ENCODE measurements at places on chromosomes 6 and 20. TPM values are rescaled to one million over a fixed set of nuclear protein-coding genes. Genes with fewer than 3 reads are reported as not detected.

Gene SRSF12
- total RNA-seq = 0.53 TPM

Gene SLC17A3
- not detected for total RNA-seq

Gene FAM83C
- total RNA-seq = not detected

Gene RNF182
- total RNA-seq = not detected

Gene PNLDC1
- not detected for total RNA-seq

Gene FARS2
- total RNA-seq = 15.7 TPM

Gene CPXM1
- total RNA-seq = 0.24 TPM

Gene TNFRSF21
- 67.7 TPM for total RNA-seq

Gene TRIM40
- 30.7 TPM for total RNA-seq

- no peak for DNase-seq
These were observed 5.3 kb upstream of the GUCA1B start for GRCh38 chr6:42200035-42200434.

DNA sequence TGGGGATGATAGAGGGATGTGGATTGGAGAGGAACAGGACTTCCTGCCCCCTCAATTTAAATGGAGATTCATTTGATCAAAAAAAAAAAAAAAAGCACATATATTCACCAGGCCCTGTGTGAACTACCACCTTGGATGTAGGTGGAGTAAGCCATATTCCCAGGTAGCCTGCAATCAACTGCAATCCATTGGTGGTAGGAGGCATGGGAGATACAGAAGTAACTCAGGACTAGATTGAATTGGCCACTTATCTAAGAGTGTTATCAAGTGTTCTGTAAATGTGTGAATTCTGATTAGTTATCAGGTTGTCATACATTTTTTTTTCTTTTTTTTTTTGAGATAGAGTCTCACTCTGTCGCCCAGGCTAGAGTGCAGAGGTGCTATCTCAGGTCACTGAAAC is 124.1 kb upstream of the ESR1 start:
- DNase-seq = no peak

DNA sequence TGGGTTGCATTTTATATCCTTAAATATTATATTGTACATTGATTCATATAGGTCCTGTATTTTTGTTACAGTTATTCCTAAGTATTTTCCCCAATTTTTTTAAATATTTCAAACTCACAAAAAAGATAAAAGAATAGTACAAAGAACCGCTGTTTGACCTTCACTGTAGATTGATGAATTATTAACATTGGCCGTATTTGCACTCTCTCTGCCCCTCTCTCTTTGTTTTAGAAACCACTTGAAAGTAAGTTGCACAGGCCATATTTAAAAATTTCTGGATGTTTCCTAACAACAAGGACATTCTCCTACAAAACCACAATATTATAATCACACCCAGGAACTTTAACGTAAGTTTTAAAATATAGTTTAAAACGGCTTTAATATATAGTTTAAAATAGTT is 72.0 kb upstream of the DUSP22 start:
- no peak for DNase-seq

- DNase-seq = peak; percentile 44
These were observed 468.0 kb downstream of the PREX1 start for GRCh38 chr20:48359692-48360341.

DNA sequence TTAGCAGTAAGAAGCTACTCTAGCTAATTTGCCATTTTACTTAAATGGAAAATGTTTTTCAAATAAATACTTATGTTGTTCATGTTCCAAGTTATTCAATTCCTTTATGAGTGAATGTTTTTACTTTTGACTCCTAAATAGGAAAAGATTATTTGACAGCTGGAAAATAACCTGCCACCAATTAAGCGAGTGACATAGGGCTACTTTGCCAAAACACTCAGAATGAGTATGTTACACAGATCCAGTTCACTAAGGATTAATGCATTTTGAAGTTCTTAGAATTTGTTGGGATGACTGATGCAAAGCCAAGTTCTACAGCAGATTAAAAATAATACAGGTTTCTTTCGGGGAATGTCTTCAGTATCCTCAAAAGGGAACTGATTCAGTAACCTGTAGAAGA is 144.4 kb downstream of the ADGRG6 start:
- DNase-seq = no peak

DNA sequence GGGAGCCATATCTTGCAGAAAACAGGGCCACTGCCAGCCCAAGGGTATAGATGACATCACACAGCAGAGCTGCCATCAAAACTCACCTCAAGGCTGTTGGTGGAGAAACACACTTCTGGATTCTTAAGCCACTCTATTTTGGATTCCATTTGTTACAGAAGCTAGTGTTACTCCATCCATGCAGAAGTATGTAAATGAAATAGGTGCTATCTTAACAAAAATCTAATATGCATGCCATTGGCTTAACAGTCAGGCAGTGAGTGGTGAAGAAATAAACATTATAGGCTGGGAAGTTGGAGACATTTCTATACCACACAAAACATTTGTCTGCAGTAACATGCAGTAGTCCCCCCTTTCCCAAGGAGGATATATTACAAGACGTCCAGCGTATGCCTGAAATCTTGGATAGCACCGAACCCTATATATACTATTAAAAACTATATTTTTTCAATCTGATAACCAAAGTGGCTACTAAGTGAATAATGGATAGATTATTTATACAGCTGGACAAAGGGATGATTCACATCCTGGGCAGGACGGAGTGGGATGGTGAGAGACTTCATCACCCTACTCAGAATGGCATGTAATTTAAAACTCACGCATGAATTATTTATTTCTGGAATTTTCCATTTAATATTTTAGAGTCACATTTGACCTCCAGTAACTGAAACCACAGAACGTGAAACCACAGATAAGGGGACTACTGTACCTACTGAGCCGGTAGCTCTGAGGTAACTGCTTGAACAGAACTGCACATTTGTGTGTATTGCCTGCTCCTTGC is 160.0 kb upstream of the PLN start:
- DNase-seq = no peak

GRCh38 chr6:167130008-167130677 is 7.2 kb downstream of the CCR6 start:
- DNase-seq = no peak

DNA sequence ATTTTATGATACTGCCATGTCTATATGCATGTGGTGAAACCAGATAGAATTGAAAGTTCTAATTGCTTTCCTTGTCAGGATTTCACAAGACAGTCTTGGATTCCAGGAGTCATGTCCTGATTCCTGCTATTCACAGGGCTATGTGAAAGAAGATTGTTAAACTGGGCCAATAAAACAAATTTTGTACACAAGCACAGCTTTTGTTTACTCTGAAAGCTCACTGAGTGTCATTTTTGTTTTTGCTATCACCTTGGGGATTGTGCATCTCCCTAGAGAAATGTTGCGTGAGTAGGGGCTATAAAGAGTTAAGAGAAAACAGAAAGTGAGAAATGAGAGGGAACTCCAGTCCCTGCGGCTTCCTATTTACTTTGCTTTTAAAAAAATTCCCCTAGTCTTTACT is 627.5 kb downstream of the PKHD1 start:
- DNase-seq = no peak

DNA sequence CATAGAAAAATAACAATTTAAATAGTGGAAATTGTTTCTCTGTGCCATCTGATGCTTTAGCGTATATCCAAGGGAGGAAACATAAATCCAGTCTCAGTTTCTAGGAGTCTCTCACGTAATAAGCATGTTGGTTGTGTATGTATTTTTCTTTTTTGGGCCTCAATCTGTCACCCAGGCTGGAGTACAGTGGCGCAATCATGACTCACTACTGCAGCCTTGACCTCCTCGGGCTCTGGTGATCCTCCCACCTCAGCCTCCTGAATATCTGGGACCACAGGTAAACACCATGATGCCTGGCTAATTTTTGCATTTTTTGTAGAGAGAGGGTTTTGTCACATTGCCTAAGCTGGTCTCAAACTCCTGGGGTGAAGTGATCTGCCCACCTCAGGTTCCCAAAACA is 78.6 kb upstream of the PLN start:
- DNase-seq = no peak

DNA sequence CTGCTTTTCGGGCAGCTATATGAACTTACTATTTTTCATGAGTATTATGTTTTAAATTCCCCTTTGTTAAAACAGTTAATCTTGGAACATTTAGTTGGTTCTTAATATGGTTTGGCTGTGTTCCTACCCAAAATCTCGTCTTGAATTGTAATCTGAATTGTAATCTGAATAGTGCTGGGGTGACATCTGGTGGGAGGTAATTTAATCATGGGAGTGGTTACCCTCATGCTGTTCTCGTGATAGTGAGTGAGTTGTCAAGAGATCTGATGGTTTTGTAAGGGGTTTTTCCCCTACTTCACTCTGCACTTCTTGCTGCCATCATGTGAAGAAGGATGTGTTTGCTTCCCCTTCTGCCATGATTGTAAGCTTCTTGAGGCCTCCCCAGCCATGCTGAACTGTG is 305.4 kb upstream of the MAP3K7 start:
- no peak for DNase-seq

GRCh38 chr20:50456452-50457324 is 53.5 kb upstream of the PTPN1 start:
- DNase-seq = no peak

DNA sequence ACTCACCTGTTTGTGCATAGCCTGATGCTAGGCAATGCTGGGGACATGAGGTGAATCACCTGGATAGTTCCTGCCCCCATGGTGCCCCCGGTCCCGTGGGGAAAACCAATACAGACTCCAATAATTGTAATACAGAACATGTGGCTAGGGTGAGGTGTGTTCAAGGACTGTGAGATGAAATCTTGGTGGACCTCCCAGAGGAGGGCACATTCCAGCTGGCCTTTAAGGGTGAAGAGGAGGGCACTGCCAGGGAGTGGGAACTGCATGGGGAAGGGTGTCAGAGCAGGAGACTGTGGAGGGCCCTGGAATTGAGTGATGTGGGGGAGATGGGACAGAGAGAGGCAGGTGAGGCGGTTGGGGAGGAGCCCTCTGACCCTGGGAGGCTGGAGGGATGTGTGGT is 2.5 kb downstream of the COX4I2 start:
- no peak for DNase-seq

DNA sequence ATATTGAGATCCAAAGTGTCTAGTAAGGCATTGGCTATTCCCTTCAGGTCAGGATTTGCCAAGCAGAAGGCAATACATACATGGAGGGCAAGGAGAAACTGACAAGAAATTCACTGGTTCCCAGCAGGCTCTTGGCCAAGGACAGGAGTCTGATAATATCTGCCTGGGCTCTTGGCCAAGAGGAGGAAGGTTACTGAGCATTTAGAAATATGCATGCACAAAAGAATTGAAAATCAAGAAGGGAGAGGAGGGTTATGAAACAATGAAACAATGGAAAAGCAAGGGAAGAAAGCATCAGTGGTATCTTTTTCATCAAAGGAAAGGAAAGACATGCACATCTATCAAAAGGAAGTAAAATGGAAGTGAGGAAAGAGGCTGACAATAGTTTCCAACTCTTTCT is 42.4 kb downstream of the ARHGAP18 start:
- no peak for DNase-seq

- no peak for DNase-seq
These were observed 904.3 kb downstream of the PHF3 start for GRCh38 chr6:64539917-64540316.

- DNase-seq = no peak
These were observed 2.1 kb downstream of the CUTA start for GRCh38 chr6:33415831-33416230.

GRCh38 chr6:139753198-139753861 is 378.9 kb upstream of the CITED2 start:
- no peak for DNase-seq

DNA sequence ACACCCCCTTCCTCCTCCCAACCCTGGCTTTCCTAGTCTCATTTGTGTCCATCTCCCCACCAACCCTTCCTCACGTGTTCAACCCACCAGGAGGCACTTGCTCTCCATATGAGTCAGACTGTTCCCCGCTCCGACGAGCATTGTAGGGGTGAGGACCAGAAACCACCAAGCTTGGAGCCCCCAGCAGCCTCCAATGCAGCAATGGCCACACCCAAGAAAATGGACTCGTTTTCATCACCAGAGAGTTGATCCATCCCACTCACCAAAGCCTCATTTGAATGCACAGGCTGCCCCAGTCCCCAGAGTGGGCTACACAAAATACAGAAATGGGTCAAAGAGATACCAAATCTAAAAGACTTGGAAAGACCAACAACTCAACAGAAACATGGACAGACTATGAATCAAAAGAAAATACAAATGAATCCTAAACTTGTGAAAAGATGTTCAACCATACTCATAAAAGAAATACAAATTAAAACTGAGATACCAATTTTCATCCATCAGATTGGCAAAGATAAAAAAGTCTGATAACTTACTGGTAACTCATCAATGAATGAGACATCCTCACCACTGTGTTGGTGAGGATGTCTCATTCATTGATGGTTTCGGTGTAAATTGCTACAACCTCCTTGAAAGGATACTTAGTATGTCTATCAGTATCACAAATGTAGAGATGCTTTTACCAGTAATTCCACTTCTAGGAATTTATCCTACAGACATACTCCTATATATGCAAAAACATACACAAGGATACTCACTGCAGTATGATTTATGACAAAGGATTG is 68.1 kb downstream of the TRERF1 start:
- no peak for DNase-seq

- no peak for DNase-seq
These were observed 576 bp downstream of the NECAB3 start for GRCh38 chr20:33673410-33674293.

GRCh38 chr6:134937426-134937825 is 12.5 kb downstream of the ALDH8A1 start:
- no peak for DNase-seq

GRCh38 chr20:21693322-21693721 is 12.1 kb upstream of the PAX1 start:
- no peak for DNase-seq

DNA sequence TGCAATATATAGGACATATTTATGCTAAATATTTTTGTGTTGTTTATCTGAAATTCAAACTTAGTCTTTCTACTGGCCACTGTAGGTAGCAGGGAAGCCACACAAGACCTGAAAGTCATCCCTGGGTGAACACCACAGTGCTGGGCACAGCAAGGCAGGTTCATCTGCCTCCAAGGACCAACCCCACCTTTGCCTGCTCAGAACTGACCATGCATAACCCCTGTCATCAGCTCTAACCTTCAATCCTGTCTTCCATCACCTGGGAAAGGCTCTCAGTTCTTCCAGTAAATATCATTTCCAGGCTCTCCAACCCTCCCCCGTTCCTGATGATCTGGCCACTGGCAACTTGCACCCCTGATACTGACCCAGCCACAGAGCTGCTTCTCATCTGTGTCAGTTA is 32.7 kb upstream of the CST7 start:
- no peak for DNase-seq

GRCh38 chr6:111184827-111185532 is 97.7 kb downstream of the SLC16A10 start:
- DNase-seq = no peak

- DNase-seq = no peak
These were observed 66.3 kb upstream of the CD93 start for GRCh38 chr20:23152308-23152892.

- DNase-seq = peak; percentile 22
These were observed 39.4 kb upstream of the PMEPA1 start for GRCh38 chr20:57749131-57749690.
